ENCODE measurements at places on chromosomes 5 and 9.

DNA sequence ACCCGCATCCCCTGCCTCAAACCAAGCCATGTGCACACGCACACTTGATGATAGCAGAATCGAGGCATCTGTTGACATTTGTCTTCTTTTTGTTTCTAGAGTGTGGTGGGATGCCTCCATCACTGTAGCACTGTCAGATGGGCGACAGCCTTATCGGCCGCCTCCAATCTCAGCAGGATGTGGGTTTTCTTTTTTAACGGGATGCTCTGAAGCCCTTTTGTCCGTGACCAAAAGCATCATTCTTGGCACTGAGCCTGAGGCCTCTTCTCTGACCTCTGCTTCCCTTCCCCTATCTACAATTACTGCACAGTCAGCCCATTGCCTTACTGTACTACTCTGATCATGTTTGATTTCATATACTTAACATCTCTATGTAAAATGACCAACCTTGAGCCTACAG, 78.3 kb downstream of the LMNB1 start:
- DNase-seq, result no peak

DNA sequence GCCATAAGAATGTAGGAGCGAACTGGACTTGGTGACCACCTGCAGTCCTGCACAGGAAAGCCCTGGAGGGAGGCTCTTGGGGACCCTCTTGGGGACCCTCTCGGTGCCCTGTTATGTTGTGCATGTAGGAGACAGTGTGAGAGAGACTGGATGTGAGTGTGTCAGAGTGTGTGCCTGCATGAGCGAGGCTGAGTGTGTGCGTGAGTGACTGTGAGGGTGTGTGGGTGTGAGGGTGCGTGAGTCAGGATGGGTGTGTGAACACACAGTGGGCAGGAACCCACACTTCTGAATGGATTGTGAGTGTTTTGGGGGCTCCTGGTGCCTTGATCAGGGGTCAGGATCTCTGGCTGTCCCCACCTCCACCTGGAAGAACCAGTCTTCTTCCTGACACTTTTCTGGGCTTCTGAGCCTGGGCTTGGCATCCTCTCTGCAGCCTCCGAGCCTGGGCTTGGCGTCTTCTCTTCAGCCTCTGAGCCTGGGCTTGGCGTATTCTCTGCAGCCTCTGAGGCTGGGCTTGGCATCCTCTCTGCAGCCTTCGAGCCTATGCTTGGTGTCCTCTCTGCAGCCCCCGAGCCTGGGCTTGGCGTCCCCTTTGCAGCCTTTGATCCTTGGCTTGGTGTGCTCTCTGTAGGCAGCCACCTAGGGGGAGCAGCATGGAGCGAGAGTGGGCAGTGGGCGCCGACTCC, 25.6 kb upstream of the ANKRD33B start:
- no peak for DNase-seq

- no peak for DNase-seq
Observed at GRCh38 chr5:97923496-97923895, 740.4 kb upstream of the RIOK2 start.

DNA sequence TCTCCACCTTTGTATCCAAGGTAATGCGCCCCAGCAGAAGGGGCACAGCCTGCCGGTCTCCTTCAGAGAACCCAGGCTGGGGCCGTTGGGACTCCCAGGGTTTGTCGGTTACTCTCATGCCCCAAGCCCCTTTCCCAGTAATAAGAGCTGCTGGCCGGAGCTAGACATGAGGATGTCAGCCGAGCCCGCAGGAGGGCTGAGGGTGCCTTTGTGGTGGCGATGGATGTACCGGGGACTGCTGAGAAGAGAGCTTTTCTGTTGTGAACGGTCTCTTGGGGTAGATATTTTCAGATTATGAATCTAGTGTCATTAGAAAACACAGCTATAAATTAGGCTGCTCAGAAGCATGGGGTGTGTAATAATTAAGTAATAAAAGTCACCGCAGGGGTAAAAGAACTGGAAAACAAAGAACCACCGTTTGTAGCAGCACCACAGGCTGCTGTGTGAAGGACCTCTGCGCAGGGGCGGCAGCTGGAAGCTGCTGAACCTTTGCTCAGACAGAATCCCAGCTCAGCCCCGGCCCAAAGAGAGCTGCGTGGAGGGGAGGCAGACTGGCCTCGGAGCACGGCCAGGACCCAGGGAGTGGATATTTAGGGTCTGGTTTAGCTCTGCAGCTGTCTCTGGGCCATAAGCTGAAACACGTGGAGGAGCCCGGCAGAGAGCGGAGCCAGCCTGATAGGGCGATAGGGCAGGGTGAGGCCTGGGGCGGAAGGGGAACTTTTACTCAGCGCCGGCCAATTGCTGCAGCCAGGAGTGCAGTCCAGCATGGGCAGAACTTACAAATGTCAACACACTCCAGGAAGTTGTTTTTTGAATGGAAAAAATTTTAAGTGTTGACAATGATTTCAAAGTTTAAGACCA, 50.5 kb upstream of the BARHL1 start:
- no peak for DNase-seq

GRCh38 chr5:137935190-137935589, 45.9 kb downstream of the PKD2L2 start:
- DNase-seq, result no peak
